ENCODE measurements at places on chromosomes 13 and 19.

- no peak for DNase-seq
Observed at GRCh38 chr13:113059891-113060290, 45.7 kb upstream of the F7 start.

- no peak for DNase-seq
Observed at GRCh38 chr19:4023600-4024398, 16.3 kb downstream of the PIAS4 start.

DNA sequence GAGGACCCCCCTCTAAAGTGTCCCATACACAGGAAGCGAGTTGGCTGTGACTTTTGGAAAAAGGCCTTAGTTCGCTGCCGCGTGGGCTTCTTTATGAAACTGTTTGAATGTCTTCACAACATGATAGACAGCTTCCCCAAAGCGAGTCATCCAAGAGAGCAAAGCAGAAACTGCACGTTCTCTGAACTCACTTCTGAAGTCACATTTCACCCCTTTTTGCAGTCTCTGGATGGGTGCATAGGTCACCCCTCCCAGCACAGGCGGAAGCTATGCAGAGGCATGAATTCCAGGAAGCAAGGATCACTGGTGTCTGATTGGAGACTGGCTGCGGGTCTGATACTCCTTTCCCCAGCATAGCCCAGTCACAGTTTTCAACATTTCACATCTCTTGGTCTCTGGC, 10.6 kb downstream of the GPI start:
- no peak for DNase-seq

- peak; percentile 41 for DNase-seq
Observed at GRCh38 chr13:73849292-73849691, 284.9 kb downstream of the KLF12 start.
